T-cell (primary cell): ENCODE measurements at places on chromosomes 2 and 18.

GRCh38 chr18:74694436-74694835, 96.8 kb downstream of the ZNF407 start:
- no peak for DNase-seq

GRCh38 chr2:32688541-32688940, 60.7 kb downstream of the TTC27 start:
- DNase-seq = no peak

DNA sequence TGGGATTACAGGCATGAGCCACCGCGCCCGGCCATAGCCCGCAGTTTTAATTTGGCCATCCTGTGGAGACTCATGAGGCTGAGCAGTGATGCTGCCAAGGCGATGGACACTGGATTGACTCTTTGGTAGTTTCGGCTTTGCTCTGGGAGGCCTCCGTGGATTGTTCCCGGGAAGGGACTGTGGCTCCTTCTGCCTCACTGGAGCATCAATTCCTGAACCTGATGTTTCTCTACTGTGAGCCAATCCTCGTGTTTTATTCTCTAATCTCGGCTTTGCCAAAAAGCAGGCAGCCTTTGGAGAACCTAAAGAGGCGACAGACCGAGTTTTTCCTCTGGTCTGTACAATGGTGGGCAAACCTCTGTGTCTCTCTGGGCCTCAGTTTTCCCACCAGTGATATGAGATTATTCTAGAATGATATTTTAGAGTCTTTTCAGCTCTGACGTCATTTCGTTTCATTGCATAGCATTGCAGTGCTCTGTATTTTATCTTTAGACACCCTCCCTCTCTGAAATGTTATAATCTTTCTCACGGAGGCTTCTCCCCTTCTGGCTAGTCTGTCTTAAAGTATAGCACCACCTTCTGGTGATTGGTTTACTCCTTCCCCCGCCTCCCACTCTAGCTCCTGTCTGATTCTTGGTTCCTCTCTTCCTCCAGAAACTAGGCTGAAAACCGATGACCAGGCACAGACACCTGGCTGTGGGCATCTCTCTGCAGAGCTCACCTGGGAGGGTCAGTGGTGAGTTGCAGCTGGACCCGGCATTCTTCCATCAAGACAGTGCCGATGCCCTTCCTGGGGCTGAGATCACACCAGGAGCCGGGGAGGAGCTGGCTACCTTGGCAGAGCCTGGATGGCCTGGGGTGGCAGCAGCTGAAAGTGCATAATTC, 341.3 kb downstream of the MYCN start:
- DNase-seq = no peak

GRCh38 chr2:219041252-219041651, at the start of gene CFAP65:
CFAP65 (minus strand) TSS chr2:219041516; CDS start chr2:219039048, 2,468 bp downstream.
- no peak for DNase-seq

DNA sequence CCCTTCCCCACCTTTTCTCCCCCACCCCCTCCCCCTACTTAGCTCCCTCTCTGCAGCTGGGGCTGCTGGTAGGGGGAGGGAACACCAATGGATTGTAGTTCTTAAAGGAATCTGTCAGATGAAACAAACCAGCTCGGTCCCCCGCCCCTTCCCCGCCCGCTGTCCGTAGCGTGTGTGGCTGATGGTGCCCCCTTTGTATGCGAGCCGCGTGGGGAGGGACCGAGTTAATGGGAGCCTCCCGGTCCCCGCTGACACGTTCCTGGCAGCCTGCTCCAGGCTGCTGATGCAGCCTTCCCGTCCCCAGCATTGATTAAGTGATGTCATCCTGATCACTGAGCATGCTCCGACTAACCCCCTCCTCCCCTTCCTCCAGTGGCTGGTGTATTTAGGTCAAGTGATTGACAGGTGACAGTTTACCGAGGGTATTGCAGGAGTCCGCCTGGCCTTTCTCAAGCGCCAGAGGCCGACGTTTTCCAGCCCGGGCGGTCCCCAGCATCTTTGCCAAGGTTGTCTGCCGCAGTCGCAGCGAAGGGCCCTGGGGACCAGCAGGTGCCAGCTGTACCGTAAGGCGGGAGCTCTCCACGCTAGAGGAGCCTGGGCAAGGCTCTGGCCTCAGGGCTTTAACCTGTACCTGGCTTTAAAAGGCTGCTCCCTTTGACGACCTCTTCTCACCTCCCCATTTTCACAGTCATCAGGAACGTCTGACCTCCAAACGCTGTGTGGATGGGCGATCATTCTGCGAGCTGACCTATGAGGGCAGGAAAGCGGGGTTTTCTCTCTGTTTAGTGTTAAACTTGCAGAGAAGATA, 1.8 kb downstream of the KIF5C start:
- DNase-seq = peak; percentile 24

DNA sequence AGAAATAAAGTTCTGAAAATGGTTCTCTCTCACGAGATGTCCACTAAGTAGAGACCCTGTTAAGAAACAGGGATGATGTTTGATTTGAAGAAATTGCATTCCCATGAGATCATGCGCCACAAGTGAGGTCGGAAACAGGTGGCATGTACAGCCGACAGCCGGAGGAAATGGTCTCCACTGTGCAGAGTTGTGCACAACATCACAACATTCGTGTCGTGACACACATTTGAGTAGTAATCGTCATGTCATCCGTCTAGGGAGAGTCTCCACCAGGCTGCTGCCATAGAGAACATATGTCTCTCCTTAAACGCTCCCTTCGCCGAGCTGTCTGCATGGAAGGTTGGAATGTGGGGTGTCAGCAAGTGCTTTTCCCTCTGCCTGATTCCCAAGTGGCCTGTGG, 84.7 kb downstream of the ASAP2 start:
- DNase-seq = no peak

GRCh38 chr18:21298351-21298750, 56.3 kb downstream of the GREB1L start:
- DNase-seq = no peak

DNA sequence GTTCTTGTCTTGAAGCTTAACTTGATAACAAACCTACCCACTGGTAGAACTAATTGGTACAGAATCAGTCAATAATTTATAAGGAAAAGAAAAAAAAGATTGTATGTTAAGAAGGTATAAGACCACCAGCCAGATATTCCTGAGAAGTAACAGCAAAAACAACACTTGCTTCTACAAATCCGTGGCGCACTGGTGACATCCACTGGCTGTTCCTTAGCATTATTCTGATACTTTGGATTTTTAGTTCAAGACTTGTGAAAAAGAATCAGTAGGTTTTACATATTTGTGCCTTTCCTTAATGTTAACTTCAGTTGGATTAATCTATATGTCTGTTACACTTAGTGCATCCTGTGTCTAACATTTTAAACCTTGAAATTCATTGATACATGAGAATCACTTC, 141.8 kb downstream of the GRB14 start:
- no peak for DNase-seq

DNA sequence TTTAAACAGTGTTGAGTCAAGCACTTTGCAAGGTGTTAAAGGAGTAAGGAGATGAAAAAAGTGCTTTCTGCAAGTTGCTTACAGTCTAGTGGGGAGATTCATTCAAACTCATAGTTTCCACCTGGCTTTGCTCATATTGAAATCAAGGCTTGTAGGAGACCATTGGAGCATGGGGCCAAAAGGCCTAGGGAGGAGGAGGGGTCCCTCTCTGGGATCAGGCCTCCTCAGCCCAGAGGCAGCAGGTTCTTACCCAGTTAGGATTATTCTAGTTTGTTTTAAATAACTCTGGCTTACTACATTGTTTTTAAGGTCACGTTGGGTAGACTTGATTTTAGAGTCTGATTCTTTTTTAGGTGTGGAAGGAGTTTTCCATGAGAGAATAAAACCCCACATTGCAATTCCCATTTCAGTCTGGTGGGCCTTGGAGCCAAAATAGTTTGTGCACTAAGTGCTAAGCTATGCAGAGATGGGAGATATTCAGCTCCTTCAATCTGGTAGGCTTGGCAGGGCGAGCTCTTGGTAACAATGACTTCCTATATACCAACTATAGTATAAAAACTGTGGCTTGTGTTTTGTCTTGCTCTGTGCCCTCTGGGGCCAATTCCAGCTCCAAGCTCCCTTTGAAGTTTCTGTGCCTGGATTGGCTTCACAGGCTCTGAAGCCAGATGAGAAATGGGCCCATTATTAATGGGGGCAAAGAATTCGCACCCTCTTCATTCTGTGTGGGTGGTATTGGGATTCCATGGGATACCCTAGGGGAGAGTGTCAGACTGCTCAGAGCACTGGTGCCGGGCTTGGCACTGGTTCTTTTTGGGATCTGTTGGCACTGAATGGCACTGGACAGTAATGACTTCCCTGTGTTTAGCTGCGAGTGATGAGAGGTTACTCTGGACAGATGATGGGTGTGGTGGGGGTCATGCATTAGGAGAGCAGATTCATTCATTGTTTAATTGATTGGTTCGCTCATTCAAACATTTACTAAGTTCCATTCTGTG, 301.1 kb downstream of the MYCN start:
- DNase-seq = no peak

GRCh38 chr18:9834551-9834950, 51.2 kb upstream of the TXNDC2 start:
- DNase-seq = no peak
